ENCODE measurements at places on chromosomes 5 and 9. TPM values are rescaled to one million over a fixed set of nuclear protein-coding genes. Genes with fewer than 3 reads are reported as not detected.
A peak's percentile ranks its signal among the peaks of the same experiment; 100 is the strongest.

DNA sequence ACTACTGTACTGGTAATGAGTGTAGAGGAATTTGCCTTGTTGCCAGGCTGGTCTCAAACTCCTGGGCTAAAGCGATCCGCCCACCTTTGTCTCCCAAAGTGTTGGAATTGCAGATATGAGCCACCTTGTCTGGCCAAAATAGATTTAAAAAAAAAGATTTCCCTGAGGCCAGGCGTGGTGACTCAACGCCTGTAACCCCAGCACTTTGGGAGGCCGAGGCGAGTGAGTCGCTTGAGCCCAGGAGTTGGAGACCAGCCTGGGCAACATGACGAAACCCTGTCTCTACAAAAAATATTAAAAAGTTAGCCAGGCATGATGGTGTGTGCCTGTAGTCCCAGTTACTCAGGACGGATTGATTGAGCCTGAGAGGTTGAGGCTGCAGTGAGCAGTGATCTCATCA is 62.5 kb downstream of the IPO11 start:
- no peak overlapping the region for H3K4me3 ChIP-seq
- H3K4me1 ChIP-seq: no peaks in the 10 kb centered on the region
- no peaks in the 10 kb centered on the region for H3K27me3 ChIP-seq
- no peak overlapping the region for H3K27ac ChIP-seq

GRCh38 chr5:41252036-41252435 is 38.7 kb upstream of the C6 start:
- H3K27ac ChIP-seq: no peak overlapping the region
- no peak for DNase-seq
- H3K36me3 ChIP-seq: no peaks in the 10 kb centered on the region
- no peak overlapping the region for H3K4me3 ChIP-seq
- no peaks in the 10 kb centered on the region for H3K27me3 ChIP-seq

Gene RFX3
- 17.6 TPM for total RNA-seq

DNA sequence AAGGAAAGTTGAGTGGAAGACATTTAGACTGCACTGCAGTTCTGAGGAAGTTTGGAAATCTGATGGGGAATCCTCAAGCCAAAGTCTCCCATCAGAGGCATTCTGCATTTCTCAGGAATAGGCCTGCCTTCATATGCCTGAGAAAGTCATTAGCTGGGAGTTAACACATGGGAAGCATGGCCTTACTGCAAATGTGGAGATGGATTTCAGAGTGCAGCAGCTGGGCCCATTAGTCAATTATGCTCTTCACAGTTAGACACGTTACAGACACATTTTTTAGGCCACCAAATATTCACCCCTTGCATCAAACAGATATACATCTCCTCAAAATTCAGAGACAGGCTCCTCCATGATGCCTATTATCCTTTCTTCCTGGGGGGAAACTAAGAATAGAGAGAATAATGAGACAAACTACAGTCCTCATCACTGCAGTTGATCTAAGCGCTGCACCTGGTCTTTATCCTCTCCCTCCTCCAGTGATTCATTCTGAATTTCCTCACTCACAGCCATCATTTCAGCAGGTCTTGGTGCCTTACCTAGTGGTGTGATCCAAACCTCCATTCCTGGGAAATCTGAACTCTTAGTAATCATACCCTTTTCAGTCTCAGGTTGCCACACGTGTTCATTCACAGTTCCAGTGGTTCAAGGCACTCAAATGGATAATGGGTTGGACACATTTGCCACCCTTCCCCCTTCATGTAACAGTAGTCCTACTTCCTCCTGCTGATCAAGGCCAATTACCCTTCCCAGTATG is 47.9 kb upstream of the PPP2CA start:
- DNase-seq: no peak
- no peak overlapping the region for H3K27ac ChIP-seq
- H3K4me1 ChIP-seq: no peaks in the 10 kb centered on the region
- H3K36me3 ChIP-seq: no peaks in the 10 kb centered on the region

Gene CRHBP
- total RNA-seq: 98.5 TPM

GRCh38 chr5:68424799-68425537 is 209.4 kb downstream of the PIK3R1 start:
- H3K4me1 ChIP-seq: peaks cover 15% of the 10 kb centered on the region
- H3K27ac ChIP-seq: peak overlapping the region; percentile 44
- no peak for DNase-seq
- no peaks in the 10 kb centered on the region for H3K36me3 ChIP-seq
- no peaks in the 10 kb centered on the region for H3K27me3 ChIP-seq

GRCh38 chr5:17343675-17344074 is 126.2 kb downstream of the BASP1 start:
- no peak overlapping the region for H3K27ac ChIP-seq
- no peaks in the 10 kb centered on the region for H3K36me3 ChIP-seq
- H3K27me3 ChIP-seq: no peaks in the 10 kb centered on the region
- H3K4me1 ChIP-seq: no peaks in the 10 kb centered on the region
- DNase-seq: no peak

- no peak overlapping the region for H3K4me3 ChIP-seq
- H3K4me1 ChIP-seq: no peaks in the 10 kb centered on the region
- H3K27ac ChIP-seq: no peak overlapping the region
- H3K27me3 ChIP-seq: no peaks in the 10 kb centered on the region
- H3K36me3 ChIP-seq: no peaks in the 10 kb centered on the region
These were observed 10.3 kb downstream of the SPATA31E1 start for GRCh38 chr9:87892956-87893355.

Gene LRSAM1
- total RNA-seq: 23.5 TPM

- no peak for DNase-seq
- no peaks in the 10 kb centered on the region for H3K36me3 ChIP-seq
- H3K4me1 ChIP-seq: no peaks in the 10 kb centered on the region
- H3K27me3 ChIP-seq: no peaks in the 10 kb centered on the region
- H3K4me3 ChIP-seq: no peak overlapping the region
These were observed 5.8 kb upstream of the PPARGC1B start for GRCh38 chr5:149724130-149724840.

- no peak overlapping the region for H3K4me3 ChIP-seq
- H3K27ac ChIP-seq: no peak overlapping the region
- H3K36me3 ChIP-seq: peaks cover 38% of the 10 kb centered on the region
- no peaks in the 10 kb centered on the region for H3K4me1 ChIP-seq
- no peak for DNase-seq
These were observed 74.2 kb downstream of the OXCT1 start for GRCh38 chr5:41796061-41796460.

- DNase-seq: no peak
- peak overlapping the region; percentile 93 for H3K27ac ChIP-seq
- H3K36me3 ChIP-seq: peaks cover 17% of the 10 kb centered on the region
- H3K4me3 ChIP-seq: no peak overlapping the region
These were observed 117.9 kb downstream of the CDC42SE2 start for GRCh38 chr5:131381777-131382176.

Gene TSSK1B
- not detected for total RNA-seq

GRCh38 chr9:111005746-111006470 is 32.4 kb downstream of the LPAR1 start:
- no peak overlapping the region for H3K27ac ChIP-seq
- H3K4me1 ChIP-seq: no peaks in the 10 kb centered on the region
- H3K36me3 ChIP-seq: no peaks in the 10 kb centered on the region
- no peaks in the 10 kb centered on the region for H3K27me3 ChIP-seq
- no peak overlapping the region for H3K4me3 ChIP-seq

Gene PAPPA
- 1.1 TPM for total RNA-seq

Gene ANKRD20A1
- 9.4 TPM for total RNA-seq

DNA sequence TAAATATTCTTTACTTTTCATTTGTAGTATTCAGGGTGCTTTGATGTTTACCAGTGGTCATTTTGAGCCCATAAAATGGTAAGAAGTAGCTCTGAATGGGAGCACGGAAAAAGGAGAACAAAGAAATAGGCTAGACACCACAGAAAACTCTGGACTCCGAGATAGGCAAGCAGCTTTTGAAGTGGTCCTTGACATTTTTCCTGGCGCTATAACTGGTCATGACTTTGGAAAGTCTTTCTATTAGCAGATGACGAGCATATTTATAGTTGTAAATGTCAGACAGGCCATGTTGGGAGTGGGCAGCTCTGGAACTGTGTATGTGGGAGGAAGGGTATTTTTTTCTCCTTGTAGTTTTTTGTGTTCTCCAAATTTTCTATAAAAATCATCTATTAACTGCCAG is 126.1 kb upstream of the POC5 start:
- no peak for DNase-seq
- no peaks in the 10 kb centered on the region for H3K27me3 ChIP-seq
- no peak overlapping the region for H3K27ac ChIP-seq
- H3K36me3 ChIP-seq: no peaks in the 10 kb centered on the region

DNA sequence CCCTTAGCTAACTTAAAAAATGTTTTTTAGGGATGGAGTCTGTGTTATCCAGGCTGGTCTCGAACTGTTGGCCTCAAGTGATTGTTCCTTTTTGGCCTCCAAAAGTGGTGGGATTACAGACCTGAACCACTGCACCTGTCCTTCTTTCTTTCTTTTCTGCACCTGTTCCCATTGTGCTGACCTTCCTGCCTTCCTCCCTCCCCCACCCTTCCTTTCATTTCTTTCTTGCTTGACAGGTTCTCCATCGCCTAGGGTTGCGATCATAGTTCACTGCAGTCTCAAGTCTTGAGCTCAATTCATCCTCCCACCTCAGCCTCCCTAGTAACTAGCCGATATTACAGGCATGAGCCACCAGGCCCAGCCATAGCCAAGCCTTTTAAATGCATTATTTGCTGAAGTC is 20.6 kb downstream of the JMY start:
- H3K4me1 ChIP-seq: no peaks in the 10 kb centered on the region
- no peak overlapping the region for H3K4me3 ChIP-seq
- no peak overlapping the region for H3K27ac ChIP-seq
- H3K27me3 ChIP-seq: no peaks in the 10 kb centered on the region

Gene PCDHB5
- 1.6 TPM for total RNA-seq

DNA sequence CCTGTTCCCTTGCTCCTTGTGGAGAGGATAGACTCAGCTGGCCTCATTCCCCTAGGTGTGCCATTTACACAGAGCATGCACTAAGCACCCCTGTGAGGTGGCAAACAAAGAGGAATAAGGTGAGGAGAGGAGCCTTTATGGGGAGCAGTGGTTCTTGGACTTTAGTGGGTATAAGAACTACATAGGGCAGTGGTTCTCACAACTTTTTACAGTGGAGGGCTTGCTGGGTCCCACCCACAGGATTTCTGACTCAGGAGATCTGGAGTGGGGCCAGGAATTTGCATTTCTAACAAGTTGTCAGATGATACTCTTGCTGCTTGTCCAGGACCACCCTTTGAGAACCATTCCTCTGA is 42.0 kb downstream of the CSF1R start:
- H3K4me3 ChIP-seq: no peak overlapping the region
- H3K27ac ChIP-seq: peak overlapping the region; percentile 45
- peaks cover 15% of the 10 kb centered on the region for H3K4me1 ChIP-seq

- no peak overlapping the region for H3K27ac ChIP-seq
- DNase-seq: no peak
- H3K4me3 ChIP-seq: no peak overlapping the region
- peaks cover 27% of the 10 kb centered on the region for H3K36me3 ChIP-seq
These were observed 14.0 kb downstream of the PRKAA1 start for GRCh38 chr5:40784027-40784653.

GRCh38 chr5:83590966-83591365 is 119.4 kb downstream of the VCAN start:
- no peak for DNase-seq
- H3K4me3 ChIP-seq: no peak overlapping the region
- H3K4me1 ChIP-seq: no peaks in the 10 kb centered on the region
- H3K27ac ChIP-seq: no peak overlapping the region
- no peaks in the 10 kb centered on the region for H3K27me3 ChIP-seq
- H3K36me3 ChIP-seq: no peaks in the 10 kb centered on the region

DNA sequence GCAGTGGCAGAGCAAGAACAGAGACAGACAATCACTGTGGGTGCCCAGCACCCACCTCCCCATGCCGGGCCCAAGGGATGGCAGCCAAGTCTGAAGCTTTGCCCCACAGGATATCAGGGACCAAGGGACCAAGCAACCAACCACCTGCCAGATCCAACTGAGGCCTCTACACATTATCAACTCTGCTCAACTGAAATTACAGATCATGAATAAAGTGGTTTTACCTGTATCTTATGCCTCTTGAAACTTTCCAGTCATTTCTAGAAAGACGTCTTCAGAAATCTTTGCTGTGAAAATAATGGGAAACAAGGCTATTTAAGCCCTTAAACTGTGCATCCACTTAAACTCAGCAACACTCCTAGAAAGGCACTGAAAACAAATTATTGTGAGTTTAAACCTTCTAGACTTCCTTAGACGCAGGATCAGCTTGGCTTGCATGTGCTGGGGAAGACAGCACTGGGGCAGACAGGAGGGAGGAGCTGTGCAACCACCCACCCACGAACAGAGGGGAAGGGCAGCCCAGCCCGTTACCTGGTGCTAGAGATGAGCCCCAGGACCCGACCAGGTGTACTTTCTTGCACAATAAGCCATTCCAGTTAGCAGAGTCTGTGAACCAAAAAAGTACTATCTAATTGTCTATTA is 80.0 kb downstream of the SEMA4D start:
- DNase-seq: peak; percentile 81
- H3K4me1 ChIP-seq: peaks cover 40% of the 10 kb centered on the region

- peak; percentile 69 for DNase-seq
- peaks cover 52% of the 10 kb centered on the region for H3K4me1 ChIP-seq
- peak overlapping the region; percentile 28 for H3K27ac ChIP-seq
- H3K27me3 ChIP-seq: no peaks in the 10 kb centered on the region
- H3K36me3 ChIP-seq: no peaks in the 10 kb centered on the region
These were observed 127.8 kb downstream of the ZNF354C start for GRCh38 chr5:179187681-179188575.

GRCh38 chr9:100352201-100352726 is 478 bp downstream of the TEX10 start:
- DNase-seq: no peak
- no peaks in the 10 kb centered on the region for H3K27me3 ChIP-seq
- H3K4me3 ChIP-seq: peak overlapping the region; percentile 96
- peaks cover 38% of the 10 kb centered on the region for H3K4me1 ChIP-seq
- no peaks in the 10 kb centered on the region for H3K36me3 ChIP-seq

DNA sequence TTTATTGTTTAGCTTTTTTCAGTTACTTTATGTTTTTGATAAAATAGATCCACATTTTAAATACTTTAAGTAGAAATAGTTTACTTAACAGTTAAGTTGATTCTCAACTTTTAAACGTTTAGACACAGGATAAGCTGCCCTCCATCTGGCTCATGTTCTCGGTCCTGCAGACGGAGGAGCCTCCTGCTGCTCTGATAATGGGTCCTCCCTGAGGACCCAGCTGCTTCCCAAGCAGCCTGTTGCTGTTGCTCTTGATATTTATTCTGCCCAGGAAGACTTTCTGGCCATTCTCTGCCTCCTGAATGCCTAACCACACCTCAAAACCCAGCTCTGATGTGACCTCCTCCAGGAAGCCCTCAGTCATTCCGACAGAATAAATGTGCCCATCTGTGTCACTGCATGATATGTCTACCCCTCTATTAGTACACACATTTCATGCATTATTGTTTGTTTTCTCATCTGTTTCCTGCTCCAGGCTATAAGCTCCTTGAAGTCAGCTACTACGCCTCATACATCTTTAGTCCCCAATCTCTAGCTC is 267.2 kb upstream of the MSX2 start:
- no peaks in the 10 kb centered on the region for H3K4me1 ChIP-seq
- no peaks in the 10 kb centered on the region for H3K27me3 ChIP-seq

- no peaks in the 10 kb centered on the region for H3K4me1 ChIP-seq
- no peaks in the 10 kb centered on the region for H3K36me3 ChIP-seq
- H3K27ac ChIP-seq: no peak overlapping the region
- H3K4me3 ChIP-seq: no peak overlapping the region
These were observed 274.8 kb downstream of the DOCK8 start for GRCh38 chr9:489198-490197.

- no peaks in the 10 kb centered on the region for H3K4me1 ChIP-seq
- no peaks in the 10 kb centered on the region for H3K27me3 ChIP-seq
- no peaks in the 10 kb centered on the region for H3K36me3 ChIP-seq
- no peak overlapping the region for H3K27ac ChIP-seq
- DNase-seq: no peak
These were observed 31.9 kb downstream of the OR2K2 start for GRCh38 chr9:111298111-111298510.

- H3K27me3 ChIP-seq: no peaks in the 10 kb centered on the region
- no peaks in the 10 kb centered on the region for H3K36me3 ChIP-seq
- H3K4me1 ChIP-seq: peaks cover 11% of the 10 kb centered on the region
These were observed 128.4 kb downstream of the GRIA1 start for GRCh38 chr5:153618867-153619266.

All from spleen (tissue), 13 donors.